Activated T-helper 17 cell treated with anti-CD3 and anti-CD28 coated beads, Interleukin-2, amount 50 U/mL, for 72 hours (primary cell): ENCODE measurements at places on chromosomes 12 and 14.

- no peak for ATAC-seq
Measured at GRCh38 chr12:60394665-60395064, 798.8 kb downstream of the SLC16A7 start.

DNA sequence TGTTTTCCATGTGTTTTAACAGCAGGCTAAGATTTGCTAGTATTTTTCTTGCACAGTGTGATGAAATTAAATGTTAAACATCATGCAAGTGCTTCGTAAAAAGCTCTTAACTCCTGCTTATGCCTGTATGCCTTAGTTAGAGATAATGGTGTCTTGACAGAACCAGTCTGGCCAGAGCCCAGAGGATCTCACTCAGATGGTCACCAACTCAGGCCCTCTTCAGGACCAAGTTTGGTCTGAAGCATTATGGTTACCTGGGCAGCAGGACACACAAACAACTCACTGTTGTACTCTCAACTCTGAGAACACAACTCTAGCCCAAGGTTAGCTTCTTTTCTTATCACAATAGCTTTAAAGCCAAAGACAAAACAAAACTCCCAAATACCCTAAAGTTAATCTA is 115.4 kb downstream of the KIF21A start:
- ATAC-seq: no peak

DNA sequence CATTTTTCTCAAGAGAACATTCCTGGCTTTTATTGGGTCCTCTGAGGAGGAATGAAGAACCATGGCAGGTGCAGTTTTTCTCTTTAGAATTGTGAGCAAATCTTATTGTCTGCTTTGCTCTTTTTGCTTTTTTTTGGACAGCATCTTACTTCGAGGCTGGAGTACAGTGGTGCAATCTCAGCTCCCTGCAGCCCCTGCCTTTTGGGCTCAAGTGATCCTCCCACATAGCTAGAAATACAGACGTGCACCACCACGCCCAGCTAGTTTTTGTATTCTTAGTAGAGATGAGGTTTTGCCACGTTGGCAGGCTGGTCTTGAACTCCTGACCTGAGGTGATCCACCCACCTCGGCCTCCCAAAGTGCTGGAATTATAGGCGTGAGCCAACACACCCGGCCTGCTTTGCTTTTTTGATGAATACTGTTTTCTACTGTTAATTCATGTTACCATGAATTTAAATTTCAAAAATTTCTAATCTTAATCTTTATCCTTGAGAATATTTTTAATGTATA is 71.5 kb downstream of the POLR3B start:
- no peak for ATAC-seq

DNA sequence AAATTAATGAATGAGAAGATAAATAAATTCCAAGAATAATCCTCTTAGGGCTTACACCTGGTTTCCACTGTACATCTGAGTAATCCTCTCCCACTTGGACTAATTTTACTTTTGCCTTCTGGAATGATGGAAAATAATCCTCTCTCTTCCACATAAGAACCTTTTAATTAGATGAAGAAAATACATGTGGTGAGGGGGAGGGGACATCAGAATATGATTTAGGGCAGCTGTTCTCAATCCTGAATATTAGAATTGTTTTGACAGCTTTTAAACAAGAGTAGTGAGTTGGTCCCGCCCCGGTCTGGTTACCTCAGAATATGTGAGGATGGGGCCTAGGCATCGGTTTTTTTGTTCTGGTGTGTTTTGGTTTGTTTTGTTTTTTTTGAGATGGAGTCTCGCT is 51.5 kb downstream of the HECTD4 start:
- ATAC-seq: no peak

DNA sequence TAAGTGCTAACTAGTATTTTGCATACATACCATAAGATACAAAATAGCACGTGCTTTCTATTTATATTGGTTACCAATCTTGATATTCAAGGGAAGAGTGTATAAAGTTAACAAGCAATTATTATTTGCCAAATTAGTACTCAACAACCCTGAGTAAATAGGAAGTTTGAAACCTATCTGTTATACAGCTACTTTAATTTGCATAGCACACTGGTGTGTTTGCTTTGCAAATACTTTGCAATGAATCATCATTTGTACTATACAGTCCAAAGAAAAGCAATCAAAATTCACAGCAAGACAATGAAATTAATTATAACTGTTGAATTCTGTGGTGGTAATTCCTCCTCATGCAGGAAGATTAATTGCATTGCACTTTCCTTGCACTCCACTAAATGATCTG is 469.1 kb downstream of the PRKD1 start:
- ATAC-seq: no peak

DNA sequence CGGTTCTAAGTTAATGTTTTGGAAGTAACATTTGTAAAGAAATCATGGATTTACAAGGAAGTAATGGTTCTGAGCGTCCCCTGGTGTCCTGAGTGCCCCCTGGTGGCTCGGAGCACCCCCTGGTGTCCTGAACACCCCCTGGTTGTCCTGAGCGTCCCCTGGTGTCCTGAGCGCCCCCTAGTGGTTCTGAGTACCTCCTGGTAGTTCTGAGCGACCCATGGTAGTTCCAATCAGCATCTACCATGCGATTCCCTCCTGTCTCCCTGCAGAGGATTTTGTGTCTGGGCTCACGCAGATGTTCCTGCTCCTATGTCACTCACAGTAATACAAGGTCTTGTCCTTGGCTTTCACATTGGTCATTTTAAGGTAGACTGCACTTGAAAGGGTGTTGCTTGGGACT is 1352.9 kb downstream of the TMEM121 start:
- peak; percentile 72 for ATAC-seq

- no peak for ATAC-seq
Measured at GRCh38 chr14:39974036-39974435, 541.8 kb upstream of the FBXO33 start.

DNA sequence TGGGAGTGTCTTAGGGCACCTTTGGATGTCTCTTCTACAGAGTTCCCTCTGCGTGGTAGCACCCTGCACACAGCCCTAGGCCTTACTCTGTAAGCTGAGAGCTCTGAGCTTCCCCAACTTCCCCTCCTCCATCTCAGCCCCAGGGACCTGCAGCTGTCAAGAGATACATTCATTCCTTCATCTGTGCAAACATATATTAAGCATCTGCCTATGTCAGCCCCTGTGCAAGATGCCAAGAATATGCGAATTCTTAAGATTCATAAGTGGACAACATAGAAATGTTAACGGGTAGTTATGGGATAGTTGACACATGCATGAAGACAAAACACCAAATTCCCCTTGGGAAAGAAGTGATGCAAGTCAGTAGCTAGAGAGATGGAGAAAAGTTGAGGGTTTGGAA is 190.8 kb downstream of the SLC41A2 start:
- no peak for ATAC-seq

DNA sequence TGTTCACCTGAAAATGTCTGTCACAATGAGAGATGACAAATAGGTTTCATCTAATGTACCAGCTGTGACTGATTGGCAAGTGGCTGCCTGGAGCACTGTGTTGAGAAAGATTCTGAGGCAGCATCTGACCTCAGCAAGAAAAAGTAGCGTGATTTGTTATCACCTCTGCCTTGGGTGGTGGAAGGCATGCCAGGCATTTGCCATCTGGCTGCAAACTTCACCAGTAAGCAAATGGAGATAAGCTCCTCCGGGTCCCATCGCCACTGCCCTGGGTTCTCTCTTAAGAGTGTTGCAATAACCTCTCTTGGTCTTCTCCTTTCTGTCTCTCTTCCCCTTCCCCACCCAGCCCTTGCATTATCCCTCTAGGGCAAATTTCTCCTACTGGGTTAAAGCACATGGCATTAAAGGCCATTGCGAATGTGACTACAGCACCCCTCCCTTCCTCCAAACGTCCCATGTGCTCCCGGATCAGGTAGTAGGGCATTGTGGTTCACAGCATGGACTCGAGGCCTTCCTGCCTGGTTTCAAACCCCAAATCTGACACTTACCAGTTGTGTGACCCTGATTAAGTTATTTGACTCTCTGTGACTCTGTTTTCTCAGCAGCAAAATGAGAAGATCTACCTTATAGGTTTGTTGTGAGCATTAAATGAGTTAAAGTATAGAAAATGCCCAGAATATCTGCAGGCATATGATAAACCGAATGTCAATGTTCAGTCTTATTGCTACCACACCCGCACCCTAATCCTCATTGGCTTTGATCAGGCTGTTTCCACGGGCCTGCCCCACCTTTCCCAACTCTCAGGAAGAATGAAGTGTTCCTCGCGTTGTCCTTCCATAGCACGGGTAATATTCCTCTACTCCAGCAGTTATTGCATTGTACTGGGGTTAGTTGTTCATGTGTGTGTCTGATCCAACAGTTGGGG is 8.2 kb upstream of the LGALS3 start:
- ATAC-seq: peak; percentile 53

DNA sequence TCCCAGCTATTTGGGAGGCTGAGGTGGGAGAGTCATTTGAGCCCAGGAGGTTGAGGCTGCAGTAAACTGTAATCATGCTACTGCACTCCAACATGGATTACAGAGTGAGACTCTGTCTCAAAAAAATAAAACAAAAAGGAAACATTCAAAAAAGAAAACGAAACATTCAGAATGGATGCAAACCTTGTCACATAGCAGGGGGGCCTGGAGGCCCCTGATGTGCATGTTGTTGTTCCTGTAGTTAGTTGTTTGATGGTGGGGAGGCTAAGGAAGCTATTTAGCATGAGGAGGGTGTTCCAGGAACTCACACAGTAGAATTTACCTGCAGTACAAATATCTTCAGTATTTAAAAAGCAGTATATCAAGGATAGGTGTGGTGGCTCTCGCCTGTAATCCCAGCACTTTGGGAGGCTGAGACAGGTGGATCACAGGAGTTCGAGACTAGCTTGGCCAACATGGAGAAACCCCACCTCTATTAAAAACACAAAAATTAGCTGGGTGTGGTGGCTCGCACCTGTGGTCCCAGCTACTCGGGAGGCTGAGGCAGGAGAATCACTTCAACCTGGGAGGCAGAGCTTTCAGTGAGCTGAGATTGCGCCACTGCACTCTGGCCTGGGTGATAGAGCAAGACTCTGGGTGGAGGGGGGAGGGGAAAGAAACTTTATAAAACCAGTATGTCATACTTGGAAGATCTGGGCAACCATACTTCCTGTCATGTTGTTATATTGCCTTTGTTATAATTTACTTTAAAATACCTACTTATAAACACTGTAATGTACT is 17.6 kb upstream of the AEBP2 start:
- no peak for ATAC-seq

GRCh38 chr14:68542346-68542745 is 250.5 kb downstream of the ZFP36L1 start:
- no peak for ATAC-seq

GRCh38 chr12:25950329-25951115 is 8.0 kb upstream of the RASSF8 start:
- ATAC-seq: no peak

DNA sequence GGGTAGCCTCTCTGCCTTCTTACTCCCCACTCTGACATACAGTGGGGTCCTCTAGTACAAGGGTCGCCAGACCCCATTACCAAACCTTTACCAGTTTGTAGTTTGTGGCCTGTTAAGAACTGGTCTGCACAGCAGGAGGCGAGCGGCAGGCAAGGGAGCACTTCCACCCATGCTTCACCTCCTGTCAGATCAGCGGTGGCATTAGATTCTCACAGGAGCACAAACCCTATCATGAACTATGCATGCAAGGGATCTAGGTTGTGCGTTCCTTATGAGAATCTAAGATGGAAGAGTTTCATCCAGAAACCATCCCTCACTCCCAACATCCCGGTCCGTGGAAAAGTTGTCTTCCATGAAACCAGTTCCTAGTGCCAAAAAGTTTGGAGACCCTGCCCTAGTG is 146.5 kb downstream of the HMGA2 start:
- no peak for ATAC-seq

DNA sequence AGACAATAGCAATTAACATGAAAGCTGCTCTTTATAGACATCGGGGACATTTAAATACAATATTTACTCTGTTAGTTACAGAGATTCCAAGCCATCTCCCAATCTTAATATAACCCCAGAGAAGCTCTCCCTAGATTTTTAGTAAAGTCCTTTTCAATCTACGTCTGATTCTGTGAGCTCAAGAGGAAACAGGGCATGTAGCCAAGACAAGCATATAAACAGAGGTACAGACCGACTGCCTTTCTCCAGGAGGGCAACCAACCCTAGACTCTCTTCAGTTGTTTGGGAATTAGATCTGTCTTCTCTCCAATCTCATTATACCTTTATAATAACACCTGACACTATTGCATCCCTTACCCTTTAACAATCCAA is 57.4 kb downstream of the TMTC1 start:
- no peak for ATAC-seq

- ATAC-seq: peak; percentile 57
Measured at GRCh38 chr14:51862176-51862796, 1.9 kb downstream of the GNG2 start.

GRCh38 chr12:110042264-110042663 is 6.1 kb downstream of the C12orf76 start:
- no peak for ATAC-seq

GRCh38 chr12:131076296-131076695 is 122.6 kb downstream of the ADGRD1 start:
- ATAC-seq: no peak

GRCh38 chr14:100304825-100305323 is 1.4 kb downstream of the SLC25A29 start:
- no peak for ATAC-seq
